ENCODE measurements at places on chromosomes 7 and 10. TPM values are rescaled to one million over a fixed set of nuclear protein-coding genes. Genes with fewer than 3 reads are reported as not detected.

Gene FEZF1
- total RNA-seq, result not detected

Gene CPA1
- total RNA-seq, result not detected

Gene ARID5B
- total RNA-seq, result 13.7 TPM

Gene ZNF248
- 15.1 TPM for total RNA-seq

Gene TCAF2
- 0.22 TPM for total RNA-seq
